ENCODE measurements at places on chromosomes 5 and 9.

DNA sequence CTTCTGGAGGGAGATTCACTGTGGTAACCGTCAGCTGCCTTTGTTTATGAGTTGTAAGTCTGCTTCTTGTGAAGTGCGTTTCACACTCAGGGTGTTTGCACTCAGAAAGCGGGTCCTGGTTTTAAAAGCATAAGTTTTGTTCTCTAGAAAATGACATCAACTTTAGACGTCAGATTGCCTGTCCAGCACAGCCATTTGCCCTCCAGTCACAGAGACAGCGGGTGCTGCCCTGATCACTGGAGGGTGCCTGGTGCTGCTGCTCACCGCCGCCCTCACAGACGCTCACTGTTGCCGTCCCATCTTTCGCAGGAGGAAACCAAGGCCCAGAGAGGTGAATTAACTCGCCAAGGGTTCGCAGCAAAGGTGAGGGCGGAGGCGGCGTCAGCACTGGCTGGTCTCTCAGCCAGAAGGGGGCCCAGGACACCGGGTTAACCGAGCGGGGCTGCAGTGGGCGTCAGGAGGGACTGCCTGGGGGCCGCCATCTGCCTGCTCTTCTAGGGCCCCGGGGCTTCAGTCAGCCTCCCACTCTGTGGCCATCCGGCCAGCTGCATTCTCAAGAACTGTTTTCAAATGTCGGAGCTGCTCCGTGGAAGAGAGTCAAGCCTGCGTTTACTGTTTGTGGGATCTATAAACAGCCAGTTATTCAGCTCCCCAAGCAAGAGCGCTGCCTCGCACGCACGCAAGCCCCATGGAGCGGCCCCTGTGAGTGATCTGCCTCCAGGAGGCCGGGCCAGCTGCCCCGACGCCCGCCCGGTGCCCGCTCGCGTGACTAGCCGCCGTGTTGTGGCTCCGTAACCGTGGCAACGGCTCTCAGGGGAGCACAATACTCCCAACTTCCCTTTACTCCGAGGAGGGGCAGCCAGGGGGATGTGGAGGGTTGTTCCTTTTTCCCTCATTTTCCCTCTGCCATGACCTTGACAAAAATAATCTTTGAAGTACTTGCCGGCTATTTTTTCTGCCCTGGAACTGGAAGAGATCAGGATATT, 43.4 kb upstream of the EXOC3 start:
- peak; percentile 95 for DNase-seq

- no peak for DNase-seq
Observed at GRCh38 chr5:141354900-141355469, at the start of gene PCDHGA4. TSS of gene PCDHGA4 (plus strand) at chr5:141355021. CDS start at chr5:141355108, 87 bp downstream.

DNA sequence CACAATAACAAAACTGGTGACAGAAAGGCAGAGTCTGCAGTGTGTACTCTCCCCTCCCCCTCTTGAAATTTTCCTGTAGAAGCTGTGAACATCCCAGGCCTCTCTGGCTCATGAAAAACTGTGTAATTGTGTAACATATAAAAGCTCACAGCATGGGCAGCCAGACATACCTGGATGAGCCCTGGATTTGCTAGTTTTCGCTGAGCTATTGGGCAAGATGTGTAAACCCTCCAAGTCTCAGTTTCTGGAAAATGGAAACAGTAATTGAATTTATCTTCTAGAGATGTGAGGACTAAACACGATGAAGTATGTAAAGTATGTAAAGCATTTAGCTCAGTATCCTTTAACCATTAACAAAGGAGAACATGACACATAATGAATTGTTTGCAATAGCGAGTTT, 143.2 kb upstream of the ANKH start:
- DNase-seq, result no peak

GRCh38 chr5:119945691-119946090, 316.3 kb downstream of the FAM170A start:
- DNase-seq, result no peak

Measured in hematopoietic multipotent progenitor cell treated with erythropoietin and hydrocortisone succinate and interleukin-3 and kit ligand, for 6 days (in vitro differentiated cells).